ENCODE measurements at places on chromosomes 6 and 20.

DNA sequence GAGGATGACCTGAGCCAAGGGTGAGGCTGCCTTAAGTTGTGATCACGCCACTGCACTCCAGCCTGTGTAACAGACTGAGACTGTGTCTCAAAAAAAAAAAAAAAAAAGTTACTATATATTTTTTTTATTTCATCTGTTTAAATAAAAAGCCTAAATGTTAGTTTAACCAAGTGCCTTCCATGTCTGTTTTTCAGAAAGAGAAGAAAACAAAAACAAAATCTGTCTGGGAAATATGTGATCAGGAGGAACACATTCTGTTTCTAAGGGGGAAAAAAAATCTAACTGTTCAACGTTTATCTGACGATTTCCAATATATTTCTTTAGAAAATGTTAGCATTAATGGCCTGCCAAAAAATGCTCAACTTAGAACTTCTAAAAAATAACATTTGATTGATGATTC is 147.0 kb downstream of the IPCEF1 start:
- no peak for DNase-seq

- no peak for DNase-seq
Measured at GRCh38 chr6:48765352-48765961, 654.5 kb upstream of the PTCHD4 start.

DNA sequence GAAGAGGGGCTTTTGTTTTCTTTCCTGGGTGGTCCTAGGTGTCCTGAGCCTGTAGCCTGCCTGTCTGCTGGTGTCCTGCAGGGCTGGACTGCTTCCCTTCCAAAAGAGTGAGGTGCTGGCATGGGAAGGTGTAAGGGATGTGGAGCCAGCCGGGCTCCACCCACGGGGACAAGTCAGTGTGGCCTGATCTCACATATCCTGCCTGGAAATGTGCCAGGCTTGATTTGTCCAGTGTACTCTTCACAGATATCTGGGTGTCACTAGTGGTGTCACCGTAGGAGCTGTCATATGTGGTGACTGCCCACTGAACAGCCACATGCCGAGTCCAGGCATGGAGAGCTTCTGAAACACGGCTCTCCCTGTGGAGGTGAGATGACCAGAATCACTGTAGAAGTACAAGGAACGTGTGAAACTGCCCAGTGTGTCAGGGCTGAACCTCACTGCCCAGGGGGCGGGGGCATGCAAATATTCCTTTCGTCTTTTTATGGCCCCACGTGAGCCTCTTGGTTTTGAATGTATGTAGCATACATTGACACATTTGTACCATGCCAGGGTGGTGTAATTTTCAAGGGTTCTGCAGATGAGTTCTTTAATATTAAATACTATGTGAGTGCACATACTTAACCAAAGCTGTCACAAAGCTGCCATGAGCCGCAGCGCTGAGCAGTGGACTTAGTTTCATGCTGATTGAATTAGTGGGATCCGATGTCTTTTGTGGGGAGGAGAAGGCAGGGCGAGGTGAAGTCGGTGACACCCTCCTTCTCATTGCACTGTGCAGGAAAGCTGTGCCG is 55.8 kb downstream of the CDH4 start:
- DNase-seq = no peak

DNA sequence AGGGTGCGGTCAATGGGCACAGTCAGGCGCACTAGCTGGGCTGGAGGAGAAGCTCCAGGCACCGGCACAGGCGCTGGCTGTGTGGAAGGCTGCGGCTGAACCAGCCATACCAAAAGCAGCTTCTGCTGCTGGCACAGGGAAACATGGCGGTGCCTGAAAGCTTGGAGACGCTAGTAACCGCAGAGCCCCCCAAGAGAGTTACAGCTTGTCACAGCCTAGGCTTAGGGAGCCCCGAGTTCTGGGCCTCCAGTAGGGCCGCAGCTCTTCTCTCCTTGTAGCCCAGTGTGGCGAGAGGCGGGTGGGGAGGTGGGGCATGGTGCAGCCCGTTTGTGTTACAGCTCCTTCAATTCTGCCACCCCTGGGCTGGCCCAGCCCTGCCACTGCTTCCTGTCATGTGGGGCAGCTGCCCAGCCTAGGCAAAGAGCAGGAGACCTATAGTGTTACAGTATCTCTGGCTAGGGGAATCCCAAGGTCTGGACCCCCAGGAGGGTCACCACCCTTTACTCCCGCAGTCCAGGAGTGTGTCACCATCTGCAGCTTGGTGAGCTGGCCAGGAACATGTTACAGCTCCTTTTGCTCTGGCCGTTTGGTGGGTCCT is 58.6 kb upstream of the MANEA start:
- no peak for DNase-seq

GRCh38 chr6:29938746-29939508 is 3.4 kb upstream of the HLA-A start:
- no peak for DNase-seq

- DNase-seq = no peak
Measured at GRCh38 chr6:135939208-135939591, 87.7 kb downstream of the PDE7B start.

DNA sequence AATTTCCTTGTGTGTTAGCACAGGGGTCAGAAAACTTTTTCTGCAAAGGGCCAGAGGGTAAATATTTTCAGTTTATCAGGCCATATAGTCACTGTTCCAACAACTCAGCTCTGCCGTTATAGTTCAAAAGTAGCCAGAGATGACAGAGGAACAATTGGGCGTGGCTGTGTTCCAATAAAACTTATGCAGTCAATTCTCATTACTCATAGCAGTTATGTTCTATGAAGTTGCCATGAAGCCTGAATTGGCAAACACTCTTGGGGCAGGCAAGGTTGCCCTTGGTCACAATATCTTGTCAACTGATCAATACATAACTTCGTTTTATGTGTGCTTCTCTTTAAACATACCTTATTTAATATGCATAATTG is 304.2 kb downstream of the TFAP2C start:
- no peak for DNase-seq

DNA sequence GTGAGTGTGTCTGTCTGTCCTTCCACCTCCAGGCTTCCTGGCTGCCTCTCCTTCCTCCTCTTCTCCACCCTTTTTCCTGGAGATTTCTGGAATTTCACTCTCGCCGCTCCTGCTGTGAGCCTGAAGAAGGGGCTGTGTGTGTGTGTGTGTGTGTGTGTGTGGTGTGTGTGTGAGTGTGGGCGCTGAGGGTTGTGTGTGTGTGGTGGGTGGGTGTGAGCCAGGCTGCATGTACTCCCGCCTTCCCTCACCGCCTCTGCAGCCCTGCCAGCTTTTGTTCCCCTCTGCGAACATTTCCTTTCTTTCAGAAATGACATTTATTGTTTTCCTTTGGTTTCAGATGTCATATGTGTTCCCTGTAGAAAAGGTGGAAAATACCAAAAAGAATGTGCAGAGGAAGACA is 76.0 kb downstream of the SRC start:
- no peak for DNase-seq

DNA sequence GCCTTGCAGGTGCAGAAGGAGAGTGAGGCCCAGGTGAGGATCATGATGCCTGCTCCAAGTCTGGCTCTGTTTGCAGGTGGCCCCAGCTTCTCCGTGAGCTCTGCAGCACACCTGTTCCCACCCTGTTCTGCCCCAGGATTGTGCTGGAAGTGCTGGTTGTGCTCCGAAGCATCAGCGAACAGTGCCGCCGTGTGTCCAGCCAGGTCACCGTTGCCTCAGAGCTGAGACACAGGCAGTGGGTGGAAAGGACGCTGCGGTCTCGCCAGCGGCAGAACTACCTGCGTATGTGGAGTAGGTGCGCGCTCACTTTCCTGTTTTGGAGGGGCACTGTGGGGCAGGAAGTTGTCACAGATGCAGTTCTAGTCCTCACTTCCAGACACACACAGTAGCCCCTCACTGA is 25.0 kb downstream of the ERMARD start:
- DNase-seq = no peak

- no peak for DNase-seq
Measured at GRCh38 chr6:14281811-14282660, 164.5 kb downstream of the CD83 start.

GRCh38 chr20:36833275-36834020 is 42.5 kb upstream of the TLDC2 start:
- DNase-seq = peak; percentile 49

- no peak for DNase-seq
Measured at GRCh38 chr6:624979-625378, 31.9 kb downstream of the HUS1B start.

GRCh38 chr6:111800821-111801220 is 72.4 kb downstream of the FYN start:
- DNase-seq = no peak

GRCh38 chr6:1312473-1313367 is 822 bp downstream of the FOXQ1 start:
- DNase-seq = no peak

GRCh38 chr6:82617648-82618047 is 254.0 kb downstream of the TPBG start:
- no peak for DNase-seq

DNA sequence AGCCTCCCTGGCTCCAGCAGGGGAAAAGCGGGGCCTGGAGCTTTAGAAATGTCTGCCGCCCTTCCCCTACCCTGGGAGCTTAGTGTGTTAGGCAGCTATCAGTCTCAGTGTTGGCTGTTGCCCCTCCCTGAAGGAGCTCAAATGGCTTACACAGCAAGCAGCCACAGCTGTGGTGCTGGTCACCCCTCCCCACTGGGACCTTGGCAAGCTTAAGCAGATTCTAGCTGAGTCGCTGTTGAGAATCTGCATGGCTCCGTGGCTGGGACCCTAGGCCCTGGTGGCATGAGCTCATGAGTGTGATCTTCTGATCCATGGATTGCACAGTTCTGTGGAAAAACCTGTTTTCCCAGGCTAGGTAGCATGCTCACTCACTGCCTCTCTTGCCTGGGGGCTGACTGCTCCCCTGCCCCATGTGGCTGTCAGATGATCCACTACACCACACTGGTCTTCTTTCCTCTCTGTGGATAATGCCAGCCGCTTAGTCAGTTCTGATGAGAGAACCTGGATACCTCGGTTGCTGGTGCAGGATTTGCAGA is 714.0 kb downstream of the MAFB start:
- DNase-seq = no peak

GRCh38 chr6:53347250-53347920 is 1.4 kb downstream of the ELOVL5 start:
- no peak for DNase-seq

- no peak for DNase-seq
Measured at GRCh38 chr6:142187209-142187608, 40.1 kb downstream of the VTA1 start.

DNA sequence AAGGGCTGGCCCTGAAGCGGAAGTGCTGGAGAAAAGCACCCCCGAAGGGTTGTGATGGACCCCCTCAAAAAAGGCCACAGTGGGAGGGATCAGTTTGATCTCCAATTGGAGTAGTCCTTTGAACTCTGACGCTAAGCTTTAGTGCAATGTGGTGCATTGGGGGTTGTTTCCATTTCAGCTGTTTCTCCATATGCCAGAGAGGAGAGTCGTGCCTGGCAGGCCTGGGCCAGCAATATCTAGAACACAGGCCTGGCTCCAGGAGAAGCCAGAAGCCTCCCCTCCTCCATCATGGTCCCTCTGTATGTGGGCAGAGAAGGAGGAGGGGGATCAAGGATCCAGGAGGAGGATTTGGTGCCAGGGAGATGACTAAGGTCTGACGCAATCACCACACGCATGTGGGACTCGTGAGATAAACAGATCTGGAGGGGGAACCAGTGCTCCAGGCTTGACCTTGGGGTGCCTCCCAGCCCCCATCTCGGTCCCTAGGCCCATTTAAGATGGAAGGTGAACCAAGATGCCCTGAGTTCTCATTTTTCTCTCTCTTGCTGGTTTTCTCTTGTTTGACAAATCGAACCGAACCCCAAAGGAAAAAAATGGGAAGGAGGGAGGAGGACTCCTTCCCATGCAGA is 517.4 kb upstream of the JARID2 start:
- DNase-seq = no peak

DNA sequence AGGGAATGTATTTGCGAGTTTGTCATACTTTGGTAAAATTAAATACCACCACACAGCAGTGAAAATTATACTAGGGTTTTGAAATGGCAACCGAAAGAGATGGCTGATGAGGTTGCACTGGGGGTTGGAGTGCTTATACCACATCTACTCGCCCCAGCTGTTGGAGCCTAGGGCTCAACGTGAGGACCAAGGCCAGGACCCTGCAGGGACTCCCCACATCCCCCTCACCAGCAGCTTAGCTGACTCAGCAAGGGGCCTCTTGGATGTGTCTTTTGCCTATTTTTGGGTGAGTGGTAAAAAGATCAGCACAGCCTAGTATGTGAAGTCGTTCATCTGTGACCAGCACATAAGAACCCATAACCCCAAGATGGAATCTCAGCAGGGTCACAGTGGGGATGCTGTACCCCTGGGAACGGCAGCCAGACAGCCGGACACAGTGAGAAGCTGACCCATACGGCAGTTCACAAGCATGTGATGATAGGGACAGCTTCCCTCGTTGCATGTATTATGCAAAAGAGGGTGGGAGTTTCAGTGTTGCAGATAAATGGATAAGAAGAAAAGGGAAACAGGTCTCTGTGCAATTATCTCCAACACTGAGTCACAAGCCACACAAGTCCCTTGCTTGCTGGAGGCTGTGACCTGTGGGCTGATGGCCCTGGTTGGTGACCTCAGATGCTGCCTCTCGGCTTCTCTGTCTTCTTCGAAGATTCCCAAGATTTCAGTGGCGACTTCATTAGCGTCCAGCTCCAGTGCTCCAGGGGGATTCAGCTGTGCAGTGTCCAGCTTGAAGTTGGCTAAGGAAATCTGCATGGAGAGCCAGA is 20.9 kb upstream of the SPO11 start:
- no peak for DNase-seq

DNA sequence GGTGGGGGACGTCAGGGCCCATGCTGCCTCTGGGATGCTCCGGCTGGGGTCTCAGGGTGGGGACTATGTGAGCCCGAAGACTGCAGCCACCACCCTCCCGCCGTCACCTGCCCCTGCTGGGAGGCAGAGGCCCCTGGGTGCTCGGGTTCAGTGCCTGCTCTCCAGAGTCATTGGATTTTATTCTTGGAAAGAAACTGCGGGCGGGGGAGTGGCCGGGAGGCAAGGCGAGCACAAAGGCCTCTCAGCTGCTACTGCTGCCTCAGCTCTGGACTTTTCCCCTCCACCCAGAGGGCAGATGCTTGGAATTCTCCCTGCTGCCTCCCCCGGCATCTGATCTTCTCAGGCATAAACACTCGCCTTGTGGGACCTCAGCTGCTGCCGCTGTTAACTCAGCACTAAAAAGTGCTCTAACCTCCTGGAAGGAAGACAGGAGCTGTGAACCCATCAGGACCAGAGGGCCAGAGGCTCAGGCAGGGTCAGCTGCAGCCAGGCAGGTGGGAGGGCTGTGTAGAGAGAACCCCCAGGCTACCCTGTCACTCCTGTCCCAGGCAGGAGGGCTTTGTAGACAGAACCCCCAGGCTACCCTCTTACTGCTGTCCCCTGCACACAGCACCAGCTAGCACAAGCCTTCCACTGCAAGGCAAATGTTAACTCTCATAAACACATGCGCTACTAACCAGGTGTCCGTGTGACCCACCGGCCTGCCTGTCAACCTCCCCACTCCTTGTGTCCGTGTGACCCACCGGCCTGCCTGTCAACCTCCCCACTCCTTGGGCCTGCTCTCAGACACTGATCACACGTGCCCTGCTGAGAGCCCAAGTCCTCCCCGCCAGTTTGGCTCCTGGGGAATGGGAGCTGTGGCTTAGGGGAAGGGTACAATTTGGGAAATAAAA is 9.4 kb upstream of the FRMD1 start:
- DNase-seq = no peak

GRCh38 chr6:52994839-52995088 is 320 bp downstream of the GSTA4 start:
- DNase-seq = peak; percentile 80

- no peak for DNase-seq
Measured at GRCh38 chr6:161736781-161737292, 463.0 kb upstream of the AGPAT4 start.

Data from anterior cingulate cortex (tissue), 58 donors.